ENCODE measurements at places on chromosomes 4 and X. TPM values are rescaled to one million over a fixed set of nuclear protein-coding genes. Genes with fewer than 3 reads are reported as not detected.

DNA sequence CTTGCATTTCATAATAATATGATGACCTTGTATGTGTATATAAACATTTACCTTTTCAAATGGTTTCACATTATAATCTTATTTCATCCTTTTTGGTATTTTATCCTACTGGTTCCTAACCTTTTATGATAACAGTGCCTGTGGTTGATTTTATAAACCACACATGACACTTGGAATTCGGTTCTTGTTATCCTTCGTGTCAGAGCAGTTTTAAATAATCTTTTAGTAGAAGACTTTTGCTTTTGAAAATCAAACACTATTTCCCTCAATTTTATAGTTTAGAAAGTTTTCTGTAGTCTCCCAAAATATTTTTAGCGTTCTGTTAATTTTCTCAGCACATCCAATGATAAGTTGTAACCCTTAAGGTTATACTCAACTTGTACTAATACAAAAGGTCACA, 676.8 kb downstream of the RAPGEF2 start:
- DNase-seq, result no peak

CTAG2 gene
- total RNA-seq, result not detected

PUDP gene
- total RNA-seq, result 13.8 TPM

SUPT20HL2 gene
- not detected for total RNA-seq

- DNase-seq, result no peak
Observed at GRCh38 chr4:76376534-76376933, 44.4 kb downstream of the CCDC158 start.
